ENCODE measurements at places on chromosomes 5 and 9.

GRCh38 chr5:3778000-3778550 is 182.4 kb downstream of the IRX1 start:
- DNase-seq, result no peak

GRCh38 chr5:37754976-37755375 is 84.9 kb downstream of the GDNF start:
- DNase-seq, result no peak

DNA sequence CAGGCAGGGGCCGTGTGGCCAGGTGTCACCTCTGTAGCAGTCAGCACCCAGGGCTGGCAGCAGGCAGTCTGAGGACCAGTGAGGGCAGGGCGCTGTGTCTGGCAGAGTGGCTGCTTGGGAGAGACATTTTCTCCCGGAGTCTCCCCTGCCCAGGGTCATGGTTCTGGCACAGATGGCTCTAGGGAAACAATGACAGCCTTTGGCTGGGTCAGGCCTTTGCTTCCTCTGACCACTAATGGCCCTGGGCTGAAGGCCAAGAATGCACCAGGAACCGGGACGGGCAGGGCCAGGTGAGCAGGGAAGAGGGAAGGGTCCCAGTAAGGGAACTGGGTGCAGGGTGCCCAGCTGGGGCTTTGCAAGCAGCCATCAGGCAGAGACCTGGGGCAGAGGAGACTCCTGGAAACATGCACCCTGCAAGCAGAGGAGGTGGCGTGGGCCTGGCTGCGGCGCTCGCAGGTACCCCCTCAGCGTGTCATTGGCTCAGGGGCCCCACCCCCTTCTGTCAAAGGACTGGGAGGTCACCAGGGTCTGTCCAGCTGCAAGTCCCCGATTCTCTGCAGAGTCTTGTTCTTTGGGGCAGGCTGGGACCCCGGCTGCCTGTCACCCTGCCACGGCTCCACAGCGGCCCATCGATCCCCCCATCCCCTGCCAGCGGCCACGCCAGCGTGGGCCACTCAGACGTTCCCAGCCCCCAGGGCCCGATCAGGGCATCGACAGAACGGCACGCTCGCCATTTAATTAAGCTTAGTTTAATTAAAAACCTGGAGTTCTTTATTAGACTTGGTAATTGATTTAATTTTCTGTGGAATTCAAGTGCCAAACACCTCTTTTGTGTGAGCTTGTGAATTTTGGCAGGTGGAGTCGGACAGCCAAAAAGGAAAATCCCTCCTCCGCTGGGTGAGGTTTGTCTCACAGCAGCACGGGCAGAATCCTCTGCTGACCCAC is 18.9 kb upstream of the TMEM250 start:
- no peak for DNase-seq

DNA sequence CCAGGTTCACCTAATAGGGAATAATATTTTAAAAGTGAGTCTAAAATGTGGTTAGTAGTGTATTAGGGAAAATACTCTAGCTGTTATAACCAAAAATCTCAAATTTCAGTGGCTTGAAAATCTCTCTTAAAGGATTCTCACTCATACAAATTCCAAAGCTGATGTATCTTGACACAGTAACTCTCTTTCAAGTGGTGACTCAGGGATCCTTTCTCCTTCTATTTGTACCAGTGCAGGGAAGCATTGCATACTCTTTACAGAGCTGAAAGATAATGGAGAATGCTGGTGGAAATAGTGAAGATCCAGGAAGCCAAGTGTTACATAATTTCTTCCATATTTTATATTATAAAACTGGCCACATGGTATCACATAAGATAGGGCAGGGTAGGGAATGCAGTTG is 560.2 kb upstream of the CDH9 start:
- no peak for DNase-seq

GRCh38 chr5:67393211-67393610 is 196.6 kb upstream of the CD180 start:
- no peak for DNase-seq

- DNase-seq, result no peak
These were observed 150.9 kb upstream of the DMRT1 start for GRCh38 chr9:690517-691111.

GRCh38 chr5:160966921-160967320 is 114.9 kb upstream of the ATP10B start:
- no peak for DNase-seq

DNA sequence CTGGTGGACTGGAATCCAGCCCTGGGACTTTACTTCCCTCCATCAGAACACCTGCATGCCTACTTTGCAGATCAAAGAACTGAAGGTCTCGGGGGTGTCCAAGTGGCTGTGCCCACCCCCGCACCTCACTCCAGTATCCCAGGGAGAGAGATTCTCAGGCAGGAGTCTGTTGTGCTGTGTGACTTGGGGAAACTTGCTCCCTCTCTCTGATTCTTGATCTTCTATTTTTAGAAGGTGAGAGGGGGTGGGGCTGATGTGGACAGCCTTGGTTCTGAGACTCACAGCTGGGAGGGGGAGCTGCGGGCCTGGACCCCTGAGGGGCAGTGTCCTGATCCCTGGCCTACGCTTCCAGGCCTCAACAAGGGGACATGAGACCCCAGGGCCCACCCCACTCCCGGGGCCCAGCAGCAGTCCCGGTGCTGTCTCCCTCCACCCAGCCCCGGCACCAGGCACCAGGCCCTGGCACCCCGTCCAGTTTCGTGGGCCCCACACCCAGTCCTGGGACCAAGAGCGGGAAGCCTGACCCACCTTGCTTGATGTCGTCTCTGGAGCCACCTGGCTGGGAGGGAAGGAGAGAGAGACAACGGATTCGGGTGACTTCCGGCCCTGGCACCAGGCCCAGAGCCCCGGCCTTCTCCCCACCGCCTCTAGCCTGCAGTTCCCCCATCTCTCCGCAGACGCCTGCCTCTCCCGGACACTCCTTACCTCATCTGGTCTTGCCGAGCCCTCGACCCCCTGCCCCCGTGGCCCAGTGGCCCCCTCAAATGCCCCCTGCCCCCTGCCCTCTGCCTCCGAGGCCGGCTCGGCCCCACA is 74.0 kb upstream of the SPTLC1 start:
- no peak for DNase-seq

Measured in globus pallidus (tissue), 1 donor.